ENCODE measurements at places on chromosomes 6 and 20. TPM values are rescaled to one million over a fixed set of nuclear protein-coding genes. Genes with fewer than 3 reads are reported as not detected.

DNA sequence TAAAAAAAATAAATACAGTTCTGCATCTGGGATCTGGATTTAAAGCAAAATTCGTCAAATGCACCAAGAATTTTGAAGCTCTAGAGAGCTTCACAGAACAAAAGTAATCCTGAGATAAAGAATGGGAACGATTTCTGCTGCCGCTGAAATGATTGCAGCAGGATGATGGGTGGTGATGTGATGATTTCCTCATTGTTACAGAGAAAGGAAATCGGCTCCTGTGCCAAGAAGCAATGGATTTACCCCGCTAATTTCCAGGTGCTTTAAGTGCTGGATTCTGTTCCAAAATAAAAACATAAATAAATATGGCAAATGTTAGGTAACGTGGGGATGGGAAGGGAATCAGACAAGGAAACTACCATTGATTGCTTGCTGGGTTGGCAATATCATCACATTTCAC lies 1067.9 kb upstream of the MAP3K7 start:
- no peak for DNase-seq

DNA sequence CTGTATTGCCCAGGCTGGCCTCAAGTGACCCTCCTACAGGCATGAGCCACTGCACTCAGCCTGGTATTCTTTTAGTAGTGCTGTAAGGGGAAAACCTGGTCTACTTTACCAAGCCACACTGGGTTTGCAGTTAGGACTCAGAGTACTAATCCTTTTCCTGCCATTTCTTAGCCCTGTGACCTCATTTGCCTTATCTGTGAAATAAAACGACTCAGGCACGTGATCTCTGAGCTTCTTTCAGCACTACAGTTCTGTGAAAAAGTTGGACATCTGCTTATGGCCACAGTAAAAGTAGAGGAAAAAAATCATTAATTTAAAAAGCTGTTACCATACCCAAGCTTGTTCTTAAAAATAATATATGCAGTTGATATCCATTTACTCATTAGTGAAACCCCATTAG lies 1007.5 kb downstream of the KIF16B start:
- no peak for DNase-seq

DNA sequence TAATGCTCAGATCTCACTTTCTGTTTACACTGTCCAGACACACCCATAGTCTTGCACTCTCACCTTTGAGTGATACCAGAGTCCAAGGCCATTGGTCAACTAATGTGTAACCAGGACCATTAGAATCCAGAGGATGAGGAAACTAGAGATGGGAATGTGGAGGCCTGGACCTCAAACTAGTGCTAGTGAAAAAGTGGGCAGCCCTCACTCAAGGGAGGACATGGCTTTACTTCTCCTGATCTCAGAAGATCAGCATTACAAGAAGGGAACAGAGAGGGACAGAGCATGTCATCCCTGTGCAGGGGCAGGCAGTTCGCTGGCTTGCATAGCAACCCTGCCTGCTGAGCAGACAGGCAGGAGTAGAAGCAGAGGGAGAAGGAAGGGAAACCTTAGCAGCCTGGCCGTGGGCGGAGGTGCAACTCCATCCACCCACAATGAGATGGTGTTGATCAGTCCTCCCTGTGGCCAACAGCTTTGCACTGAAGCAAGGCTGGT lies 22.6 kb upstream of the XRN2 start:
- no peak for DNase-seq

GRCh38 chr20:10502098-10502526 lies 67.0 kb downstream of the SLX4IP start:
- no peak for DNase-seq

- peak; percentile 57 for DNase-seq
Measured at GRCh38 chr6:134289204-134289575, 28.7 kb downstream of the SGK1 start.

GRCh38 chr6:36596356-36596755 lies 2.2 kb downstream of the SRSF3 start:
- DNase-seq: no peak

- no peak for DNase-seq
Measured at GRCh38 chr6:54192993-54193392, 81.8 kb downstream of the MLIP start.

GRCh38 chr6:108574457-108575141 lies 13.9 kb downstream of the FOXO3 start:
- DNase-seq: no peak

- peak; percentile 67 for DNase-seq
Measured at GRCh38 chr6:12228447-12229146, 61.6 kb upstream of the EDN1 start.

DNA sequence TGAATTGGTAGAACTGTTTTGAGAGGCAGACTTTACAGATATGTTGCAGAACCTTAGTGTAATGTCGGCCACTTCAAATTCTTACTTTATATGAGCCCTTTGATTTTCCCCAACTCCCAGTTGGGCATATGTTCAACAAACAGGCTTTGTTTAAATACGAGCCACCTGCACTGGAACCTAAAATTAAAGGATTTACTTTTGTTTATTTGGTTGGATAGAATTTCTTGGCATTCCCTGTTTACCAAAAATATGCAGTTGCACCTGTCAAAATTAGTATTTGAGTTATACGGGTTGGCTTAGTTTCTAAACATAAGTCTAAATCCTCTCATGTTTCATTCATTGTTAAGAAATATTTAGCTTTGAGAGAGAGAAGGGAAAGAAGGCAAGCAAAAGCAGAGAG lies 2.4 kb upstream of the GLYATL3 start:
- no peak for DNase-seq

DNA sequence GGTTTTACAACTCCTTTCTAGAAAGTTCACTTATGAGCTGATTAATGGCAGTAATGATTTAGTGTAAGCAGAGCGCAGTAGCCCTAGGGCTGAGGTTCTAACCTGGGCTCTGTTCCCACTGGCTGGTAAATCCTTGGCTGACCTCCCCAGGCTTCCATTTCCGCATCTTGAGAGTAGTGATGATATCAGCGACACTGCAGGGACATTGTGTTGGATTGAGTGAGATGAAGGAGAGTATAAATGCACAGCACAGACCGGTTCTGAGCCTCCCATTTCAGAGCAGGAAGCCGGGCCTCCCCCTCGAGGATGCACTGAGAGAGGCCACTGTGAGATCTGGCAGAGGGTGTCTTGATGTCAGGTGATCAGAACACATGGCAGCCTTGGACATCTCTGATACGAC lies 477.2 kb upstream of the SULF2 start:
- DNase-seq: no peak

DNA sequence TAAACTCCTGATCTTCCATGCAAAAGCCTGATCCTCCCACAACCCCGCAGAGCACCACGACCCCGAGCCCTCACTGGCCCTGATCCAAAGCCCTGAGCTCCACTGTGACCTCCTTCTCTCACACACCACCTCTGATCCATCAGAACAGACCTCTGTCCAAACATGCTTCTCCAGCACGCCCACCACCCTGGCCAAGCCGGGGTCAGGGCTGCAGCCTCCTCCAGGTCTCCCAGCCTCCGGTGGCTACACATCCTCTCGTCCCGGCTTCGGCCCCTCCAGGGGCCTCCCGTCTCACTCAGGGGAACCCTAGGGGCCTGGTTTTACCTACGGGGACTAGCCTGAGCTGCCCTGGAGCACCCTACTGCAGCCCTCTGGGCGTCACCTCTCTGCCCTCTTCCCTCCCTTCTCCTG lies 49.1 kb downstream of the FOXF2 start:
- DNase-seq: no peak

DNA sequence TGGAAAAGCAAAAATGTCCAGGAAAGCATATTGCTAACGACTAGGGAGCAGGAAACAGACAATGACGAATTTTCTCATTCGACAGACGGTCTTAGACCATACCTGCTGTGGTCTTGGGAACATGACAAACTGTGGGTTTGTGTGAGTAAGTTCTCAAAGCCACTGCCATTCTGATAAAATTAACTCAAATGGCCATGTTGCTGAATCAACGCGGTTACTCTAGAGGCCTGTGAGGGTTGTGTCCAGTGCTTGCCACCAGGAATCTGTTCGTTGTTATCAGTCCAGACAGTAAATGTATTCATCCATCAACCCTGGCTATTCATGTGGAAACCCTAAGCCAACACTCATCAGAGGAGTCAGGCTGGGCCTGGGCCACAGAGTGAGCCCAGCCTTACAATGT lies 124.3 kb downstream of the MYLK4 start:
- no peak for DNase-seq

DNA sequence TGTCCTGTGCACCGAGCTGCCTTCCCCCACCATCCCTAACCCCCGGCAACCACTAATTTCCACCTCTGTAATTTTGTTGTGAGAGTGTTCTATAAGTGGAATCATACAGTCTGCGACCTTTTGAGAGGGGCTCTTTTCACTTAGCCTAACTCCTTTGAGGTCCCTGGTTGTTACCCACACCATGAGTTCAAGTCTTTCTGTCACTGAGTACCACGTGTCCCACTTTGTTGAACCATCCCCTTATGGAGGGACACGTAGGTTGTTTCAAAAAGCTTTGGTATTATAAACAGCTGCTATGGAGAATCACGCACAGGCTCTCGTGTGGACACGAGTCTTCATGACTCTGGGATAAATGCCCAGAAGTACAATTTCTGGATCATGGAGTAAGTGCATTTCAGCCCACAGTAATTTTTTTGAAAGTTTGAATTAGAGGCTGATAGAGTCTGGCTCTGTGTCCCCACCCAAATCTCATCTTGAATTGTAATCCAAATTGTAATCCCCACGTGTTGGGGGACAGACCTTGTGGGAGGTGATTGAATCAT lies 9.5 kb downstream of the FAM209B start:
- no peak for DNase-seq

GRCh38 chr20:47490795-47491194 lies 10.9 kb upstream of the NCOA3 start:
- no peak for DNase-seq

Gene SESN1
- 18.4 TPM for total RNA-seq

Gene SNAP25
- not detected for total RNA-seq

Gene BTNL2
- 0.26 TPM for total RNA-seq

Gene ZSCAN12
- total RNA-seq: 6.8 TPM

Gene RNF39
- total RNA-seq: 1.7 TPM

Measured in bronchial epithelial cell (primary cell).